Brain microvascular endothelial cell (primary cell): ENCODE measurements at places on chromosomes 1 and 21.
A peak's percentile ranks its signal among the peaks of the same experiment; 100 is the strongest.

DNA sequence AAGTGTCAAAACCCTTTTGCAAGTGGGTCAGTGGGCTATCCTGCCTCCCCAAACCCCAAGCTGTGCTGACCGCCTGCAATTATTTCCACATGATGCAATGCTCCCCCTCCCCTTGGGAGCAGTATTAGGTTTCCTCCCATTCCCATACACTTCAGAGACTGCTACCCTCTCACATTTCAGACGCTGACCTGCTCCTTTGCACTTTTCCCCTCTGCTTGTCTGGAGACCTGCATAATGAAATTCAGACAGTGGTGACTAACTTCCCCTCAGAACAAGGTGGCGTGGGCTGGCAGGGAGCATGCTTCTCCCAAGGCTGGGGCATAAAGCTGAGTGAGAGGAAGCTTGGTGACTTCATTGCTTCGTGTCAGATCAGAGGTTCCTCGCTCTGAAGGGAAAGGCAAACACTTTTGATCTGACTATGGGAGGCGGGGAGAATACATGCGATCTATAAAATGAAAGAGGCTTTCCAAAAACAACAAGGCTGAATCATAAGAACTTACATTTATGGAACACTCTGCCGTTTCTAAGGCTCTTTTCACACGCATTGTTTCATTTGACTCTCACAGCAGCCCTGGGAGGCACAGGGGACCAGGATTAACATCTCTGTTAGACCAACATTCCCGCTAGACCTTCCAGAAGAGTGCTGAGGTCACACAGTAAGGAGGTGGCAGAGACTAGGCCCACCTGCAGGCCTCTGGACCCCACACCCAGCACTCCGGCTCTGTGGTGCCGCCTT, 27.5 kb upstream of the ROR1 start:
- peak; percentile 99 for DNase-seq

GRCh38 chr1:24150234-24151174, 7.6 kb upstream of the IL22RA1 start:
- peak; percentile 80 for DNase-seq

GRCh38 chr1:45884700-45885099, 81.3 kb downstream of the MAST2 start:
- no peak for DNase-seq

DNA sequence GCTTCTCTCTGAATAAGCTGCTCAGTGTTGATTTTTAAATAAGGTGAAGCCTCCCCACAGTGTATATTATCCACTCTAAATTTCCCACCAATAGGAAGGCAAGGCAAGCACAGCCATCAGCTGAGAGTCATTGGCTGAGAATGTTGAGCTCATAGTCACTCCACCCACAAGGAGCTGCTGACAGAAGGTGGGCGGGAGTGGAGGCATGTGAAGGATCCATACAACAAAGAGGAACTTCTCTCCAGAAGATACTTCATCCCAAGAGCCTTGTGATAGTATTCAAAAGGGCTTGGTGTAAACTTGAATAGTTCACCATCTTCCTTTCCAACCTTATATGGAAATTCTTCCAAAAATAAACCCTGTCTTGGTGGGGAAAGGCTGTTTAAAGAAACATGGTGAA, 42.8 kb downstream of the SAMD13 start:
- DNase-seq = peak; percentile 76

DNA sequence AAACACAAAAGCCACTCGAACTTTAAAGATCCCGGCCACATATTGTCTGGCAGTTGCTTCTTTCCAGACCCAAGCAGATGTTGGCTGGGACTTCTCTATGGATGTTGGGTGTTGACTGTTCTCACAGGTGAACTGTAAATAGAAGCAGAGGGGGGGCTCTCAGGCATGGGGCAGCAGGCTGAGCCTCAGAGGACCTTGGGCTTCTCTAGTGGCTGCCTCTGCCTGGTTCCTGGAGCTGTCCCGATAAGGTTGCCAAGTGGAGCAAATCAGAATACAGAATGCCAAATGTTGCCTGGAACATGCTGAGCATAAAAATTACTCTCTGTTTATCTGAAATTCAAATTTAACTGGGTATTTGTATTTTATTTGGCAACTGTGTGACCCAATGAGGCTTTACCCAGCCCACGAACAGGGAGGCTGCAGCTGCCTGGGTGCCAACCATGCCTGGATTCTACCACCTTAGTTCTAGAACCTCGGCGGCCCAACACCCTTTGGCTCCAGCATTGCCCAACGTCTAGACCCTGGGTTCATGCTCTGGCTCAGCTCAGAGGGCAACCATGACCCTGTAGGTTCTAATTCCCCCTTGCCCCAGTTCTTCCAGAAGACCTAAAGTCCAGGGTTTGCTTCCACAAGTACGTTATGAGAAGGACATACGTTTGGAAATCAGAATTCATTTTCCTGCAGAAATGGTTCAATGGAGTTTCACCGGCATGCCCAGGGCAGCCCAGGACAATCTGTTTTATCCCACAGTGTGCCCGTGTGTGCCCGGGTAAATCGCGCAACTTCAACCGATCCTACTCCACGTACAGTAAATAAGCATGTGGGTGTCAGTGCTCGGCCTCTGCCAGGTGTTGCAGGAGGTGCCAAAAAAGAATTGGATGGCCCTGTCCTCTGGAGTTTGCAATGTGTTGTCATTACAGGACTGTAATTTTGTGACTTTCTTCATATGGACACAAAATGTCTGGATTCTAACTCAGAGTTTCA, 5.4 kb upstream of the SLC45A1 start:
- no peak for DNase-seq
